ENCODE measurements at places on chromosomes 2 and 18.

DNA sequence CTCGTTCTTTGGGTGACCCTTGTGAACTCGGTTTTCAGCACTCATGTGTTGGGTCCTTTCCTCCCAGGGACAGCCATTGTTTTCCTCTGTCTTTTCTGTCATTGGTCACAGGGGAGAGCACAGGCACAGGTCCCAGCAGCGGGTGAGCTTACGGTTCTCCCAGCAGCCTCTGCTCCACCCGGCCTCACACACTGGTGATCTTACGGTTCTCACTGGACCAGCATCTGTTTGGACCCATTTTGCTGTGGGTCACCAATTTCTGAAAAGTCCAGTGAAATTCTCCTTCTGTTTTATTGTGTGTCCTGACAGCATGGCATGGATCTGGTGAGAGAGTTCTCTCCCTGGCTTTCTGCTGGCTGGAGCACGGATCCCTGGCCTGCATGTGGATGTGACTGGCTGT, 49.8 kb upstream of the ANKRD62 start:
- DNase-seq: no peak

DNA sequence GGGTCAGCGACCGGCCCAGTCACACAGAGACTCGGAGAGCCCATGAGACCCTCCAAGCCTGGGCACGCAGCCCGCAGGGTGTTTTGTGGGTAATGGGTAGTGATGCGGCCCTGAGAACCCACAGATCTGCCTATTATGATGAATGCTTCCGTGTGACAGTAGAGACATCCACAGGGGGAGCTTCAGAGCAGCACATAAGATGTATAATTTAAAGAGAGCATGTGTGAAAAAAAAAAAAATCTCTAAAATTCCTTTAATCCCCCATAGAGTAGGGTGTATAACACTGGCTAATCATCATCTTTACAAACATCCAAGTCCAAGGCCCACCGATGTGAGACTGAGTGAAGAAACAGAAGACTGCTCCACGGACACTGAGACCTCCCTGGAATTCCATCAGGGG, 34.6 kb downstream of the BIN1 start:
- no peak for DNase-seq

GRCh38 chr2:15726321-15727057, 134.8 kb downstream of the DDX1 start:
- DNase-seq: no peak

GRCh38 chr18:27652480-27653121, 467.5 kb upstream of the CHST9 start:
- no peak for DNase-seq

- no peak for DNase-seq
Observed at GRCh38 chr18:35284841-35285240, 5.2 kb downstream of the ZSCAN30 start.

DNA sequence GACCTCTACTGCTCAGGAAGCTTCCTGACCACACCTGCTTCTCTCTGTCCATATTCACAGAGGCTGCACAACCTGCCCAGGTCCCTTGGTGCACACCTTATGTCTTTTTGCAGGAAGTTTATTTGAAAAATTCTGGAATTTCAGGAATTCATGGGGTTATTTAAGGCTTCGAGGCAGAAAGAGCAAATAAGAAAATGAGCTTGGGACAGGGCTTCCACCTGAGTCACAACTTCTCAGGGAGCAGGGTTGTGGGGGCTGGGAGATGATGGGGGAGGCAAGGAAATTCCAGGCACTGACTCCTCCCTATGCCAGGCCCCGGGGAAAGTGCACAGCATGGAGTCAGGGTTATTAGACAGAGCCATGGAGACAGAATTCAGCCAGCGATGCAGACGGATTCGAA, 57.7 kb downstream of the INHBB start:
- no peak for DNase-seq

Measured in NCI-H1930 (cell line).